Activated CD4-positive, alpha-beta T cell treated with anti-CD3 and anti-CD28 coated beads for 36 hours (primary cell): ENCODE measurements at places on chromosomes 4 and X. TPM values are rescaled to one million over a fixed set of nuclear protein-coding genes. Genes with fewer than 3 reads are reported as not detected.
A peak's percentile ranks its signal among the peaks of the same experiment; 100 is the strongest.

- DNase-seq: no peak
These were observed 139.9 kb upstream of the USP9X start for GRCh38 chrX:40945361-40945713.

GRCh38 chr4:174522183-174523024 lies at the start of gene HPGD:
HPGD (minus strand) TSS chr4:174522488; CDS start chr4:174522451, 37 bp downstream.
- peak; percentile 78 for DNase-seq

DNA sequence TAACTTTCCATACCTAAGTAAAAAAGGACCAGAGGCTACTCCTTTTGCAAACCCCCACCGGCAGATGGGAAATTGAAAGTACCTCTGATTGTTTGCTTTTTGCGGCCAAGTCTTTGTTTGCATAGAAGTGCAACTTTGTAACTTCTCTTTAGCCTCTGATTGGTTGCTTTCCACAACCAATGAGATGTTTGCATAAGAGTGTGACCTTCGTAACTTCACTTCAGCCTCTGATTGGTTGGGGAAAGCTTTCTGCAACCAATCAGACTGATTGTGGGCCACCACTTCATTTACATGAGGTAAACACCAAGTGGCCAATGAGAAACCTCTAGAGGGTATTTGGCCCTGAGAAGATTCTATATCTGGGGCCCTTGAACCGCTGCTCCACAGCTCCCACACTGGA lies 48.8 kb upstream of the PGRMC1 start:
- DNase-seq: no peak

Gene MAGEA10
- total RNA-seq: not detected

Gene SOWAHD
- total RNA-seq: 0.11 TPM
